ENCODE measurements at places on chromosomes 5 and 9.
A peak's percentile ranks its signal among the peaks of the same experiment; 100 is the strongest.

DNA sequence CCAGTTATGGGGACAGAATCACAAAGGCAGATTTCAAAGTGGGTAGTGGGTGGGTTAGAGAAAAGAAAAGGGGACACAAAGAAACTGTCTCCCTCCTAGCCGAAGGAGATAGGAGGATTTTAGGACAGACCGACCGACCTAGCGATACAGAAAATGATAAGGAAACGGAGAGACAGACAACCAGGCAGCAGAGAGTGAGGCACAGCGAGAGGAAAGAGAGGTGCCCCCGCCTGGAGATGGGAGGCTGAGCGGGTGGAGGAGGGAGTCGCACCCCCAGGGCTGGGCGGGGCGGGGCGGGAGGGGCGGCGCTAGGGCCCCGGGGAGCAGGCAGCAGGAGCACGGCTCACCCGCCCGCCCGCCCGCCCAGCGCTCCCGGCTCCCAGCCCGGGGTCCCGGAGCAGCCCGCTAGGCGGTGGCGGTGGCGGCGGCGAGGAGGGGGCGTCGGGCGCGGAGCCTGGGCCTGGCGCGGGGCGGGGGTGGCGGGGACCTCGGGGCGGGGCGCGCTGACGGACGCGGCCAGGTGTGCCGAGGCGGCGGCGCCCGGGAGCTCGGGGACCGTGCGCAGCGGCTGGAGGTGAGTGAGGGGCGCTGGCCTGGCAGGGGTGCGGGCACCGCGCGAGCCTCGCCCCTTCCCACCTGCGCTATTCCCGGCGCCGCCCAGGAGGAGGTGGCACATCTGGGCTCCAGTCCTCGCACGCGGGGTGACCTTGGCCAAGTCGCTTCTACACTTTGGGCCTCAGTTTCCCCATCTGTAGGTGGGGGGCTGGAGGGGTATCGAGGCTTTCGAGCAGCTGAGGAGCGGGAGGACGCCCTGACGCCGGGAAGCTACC is 15.9 kb upstream of the SYNPO start:
- peak; percentile 29 for DNase-seq

DNA sequence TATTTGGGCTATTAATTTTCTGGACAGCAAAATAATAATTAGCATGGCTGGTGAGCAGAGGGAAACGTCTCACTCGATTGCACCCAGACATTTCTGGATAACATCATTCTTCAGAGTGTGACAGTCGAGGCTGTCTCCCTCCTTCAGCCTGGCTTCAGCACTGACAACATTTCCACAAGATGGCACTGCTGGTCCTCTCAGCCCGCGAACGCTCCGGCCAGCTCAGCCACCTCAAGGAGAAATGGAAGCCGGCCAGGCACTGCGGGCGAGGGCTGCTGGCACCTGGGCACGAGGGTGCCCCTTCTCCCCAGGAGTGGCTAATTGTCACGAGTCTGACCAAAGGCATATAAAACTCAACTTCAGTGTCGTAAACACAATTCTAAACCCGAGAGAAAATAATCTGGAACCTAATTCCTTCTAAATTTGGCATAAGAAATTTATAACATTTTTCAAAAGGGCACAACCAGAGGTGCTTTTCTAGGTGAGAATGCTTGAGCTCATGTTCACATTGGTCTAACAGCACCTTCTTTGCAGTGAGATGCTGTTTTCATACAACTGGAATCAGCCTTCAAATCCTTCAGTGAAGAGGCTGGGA is 65.9 kb downstream of the DAP start:
- peak; percentile 7 for DNase-seq

GRCh38 chr5:57244331-57244730 is 70.5 kb downstream of the GPBP1 start:
- no peak for DNase-seq

DNA sequence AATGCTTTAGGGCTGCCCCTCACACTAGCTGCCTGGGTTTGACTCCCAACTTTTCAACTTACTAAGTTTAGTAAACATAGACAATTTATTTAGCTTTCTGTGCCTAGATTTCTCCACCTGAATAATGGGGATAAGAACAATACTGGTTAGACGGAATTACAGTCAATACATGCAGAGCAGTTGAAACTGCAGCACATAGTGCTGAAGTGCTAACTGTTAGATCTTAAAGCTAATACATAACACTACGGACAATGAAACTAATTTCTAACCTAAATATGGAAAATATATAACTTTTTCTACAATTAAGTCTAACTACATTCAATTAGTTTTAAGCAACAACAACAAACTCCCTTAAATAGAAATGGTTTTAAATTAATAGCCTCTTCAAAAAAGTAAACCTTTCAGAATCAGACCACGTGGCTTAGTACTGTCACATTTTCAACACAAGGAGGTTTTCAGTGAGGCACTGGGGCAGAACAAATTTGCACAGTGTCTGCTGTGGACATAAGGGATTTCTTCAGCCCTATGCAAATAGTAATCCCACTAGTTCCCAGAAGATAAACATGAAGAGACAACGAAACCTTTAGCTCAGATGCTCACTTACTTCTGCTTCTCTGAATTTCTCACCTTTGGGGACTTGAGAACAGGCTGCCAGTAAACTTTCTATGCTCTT is 293.4 kb downstream of the EDIL3 start:
- no peak for DNase-seq

DNA sequence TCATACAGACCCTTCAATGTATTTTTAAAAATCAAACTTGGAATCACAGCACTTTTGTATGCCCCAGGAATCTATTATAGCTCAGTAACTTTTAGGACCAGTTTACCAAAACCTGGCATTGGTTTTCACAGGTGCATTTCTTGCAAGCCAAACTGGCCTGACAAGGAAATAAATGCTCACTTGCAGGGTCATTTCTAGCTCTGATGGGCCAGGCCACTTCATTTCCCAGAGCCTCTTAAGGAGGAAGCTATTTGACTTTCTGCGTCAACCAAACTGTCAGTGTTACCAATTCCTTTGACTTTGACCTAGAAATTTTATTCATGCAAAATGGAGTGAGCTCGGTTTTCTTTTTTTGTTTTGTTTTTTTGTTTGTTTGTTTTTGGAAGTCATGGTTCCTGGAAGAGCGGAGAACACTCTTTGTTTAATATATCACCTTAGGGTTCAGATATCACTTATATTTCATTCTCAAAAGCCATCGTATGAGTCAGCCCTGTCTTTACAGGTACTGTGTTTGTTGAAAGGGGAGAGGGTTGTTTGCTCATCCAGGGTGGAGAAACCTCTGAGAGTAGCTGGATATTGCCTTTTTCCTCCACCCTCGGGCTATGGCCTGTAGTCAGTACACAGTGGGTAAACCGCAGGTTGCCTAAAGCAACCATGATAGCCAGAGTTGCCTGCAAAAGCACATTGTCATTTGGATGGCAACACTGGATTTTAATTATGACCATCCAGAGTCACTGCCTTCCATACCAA is 58.9 kb downstream of the GNA14 start:
- no peak for DNase-seq

GRCh38 chr5:147751-148150 is 43.5 kb upstream of the LRRC14B start:
- DNase-seq, result no peak

- DNase-seq, result no peak
Measured at GRCh38 chr9:69527454-69527853, 144.7 kb downstream of the APBA1 start.

DNA sequence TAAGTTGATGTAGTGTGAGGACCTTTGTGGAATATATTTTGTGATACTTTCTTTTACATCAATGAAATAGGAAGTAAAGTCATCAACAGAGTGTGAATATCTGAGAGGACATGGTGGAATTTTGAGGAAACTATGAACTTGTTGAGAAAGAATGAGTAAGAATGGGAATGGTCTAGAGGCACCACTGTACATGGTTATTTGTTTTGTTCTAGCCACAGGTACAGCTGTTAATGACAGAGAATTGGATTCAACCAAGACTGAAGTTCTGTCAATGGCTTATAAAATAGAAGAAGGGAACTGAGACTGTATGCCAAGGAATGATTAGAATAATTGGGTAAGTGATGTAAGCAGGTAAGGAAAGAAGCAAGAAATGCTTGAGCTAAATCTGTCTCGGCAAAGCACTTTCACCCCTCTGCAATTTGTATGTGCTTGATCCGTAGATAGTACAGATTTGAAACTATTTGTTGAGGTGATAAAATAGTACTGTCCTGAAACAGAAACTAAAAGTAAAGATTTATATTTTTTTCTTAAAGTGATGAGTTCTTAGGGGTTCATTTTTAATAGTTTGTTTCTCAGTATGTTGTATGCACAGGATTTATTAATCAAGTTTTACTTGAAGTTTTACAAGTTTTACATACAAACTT is 468.8 kb upstream of the SMC2 start:
- no peak for DNase-seq

DNA sequence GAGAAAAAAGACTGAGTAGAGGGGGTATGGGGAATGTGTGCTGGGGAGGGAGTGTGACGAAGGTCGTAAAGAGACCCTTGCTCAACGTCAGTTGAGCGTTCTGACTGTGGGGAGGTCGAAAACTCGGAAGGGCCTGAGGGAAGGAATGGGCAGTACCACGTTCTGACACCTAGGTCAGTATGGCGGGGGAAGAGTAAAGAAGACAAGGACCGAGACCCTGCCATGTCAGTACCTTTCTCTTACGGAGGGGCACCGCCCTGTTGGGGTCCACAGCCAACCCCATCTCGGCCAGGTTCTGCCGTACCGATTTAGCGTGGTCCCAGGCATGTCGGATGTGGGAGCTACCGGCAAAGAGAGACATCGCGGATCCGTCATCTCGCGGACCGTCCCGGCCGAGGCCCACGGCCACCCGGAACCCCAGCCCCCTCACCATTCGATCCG is 375 bp downstream of the NOP16 start:
- peak; percentile 15 for DNase-seq

DNA sequence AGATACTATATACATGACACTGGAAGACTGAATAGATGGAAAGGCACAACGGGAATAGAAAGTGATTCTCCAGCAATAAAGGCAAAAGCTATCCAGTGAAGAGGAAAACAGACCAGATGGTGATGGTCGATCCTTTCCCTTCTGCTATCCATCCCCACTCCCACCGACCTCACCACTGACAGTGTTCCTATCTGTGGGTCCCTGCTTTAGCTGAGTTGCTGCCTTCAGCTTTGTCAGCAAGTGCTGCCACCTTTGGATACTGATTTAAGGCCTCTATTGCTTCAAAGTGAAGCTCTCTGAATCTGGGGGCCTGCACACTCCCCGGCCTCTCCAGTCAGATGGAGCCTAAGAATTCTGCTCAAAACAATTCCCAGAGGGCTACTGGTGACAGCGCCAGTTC is 32.3 kb downstream of the EPB41L4A start:
- DNase-seq, result no peak

All from stimulated activated CD4-positive, alpha-beta T cell treated with anti-CD3 and anti-CD28 coated beads, Interleukin-12 subunit alpha, Interleukin-12 subunit beta, amount 100 ng/mL, for 4 hours (primary cell).